Thymus (tissue), 14 donors: ENCODE measurements at places on chromosomes 2 and 18. TPM values are rescaled to one million over a fixed set of nuclear protein-coding genes. Genes with fewer than 3 reads are reported as not detected.

Gene CYTIP
- 71.6 TPM for total RNA-seq

Gene COLEC11
- total RNA-seq, result 5.2 TPM

Gene PID1
- total RNA-seq, result 1.0 TPM

Gene EFEMP1
- 4.0 TPM for total RNA-seq

Gene POTEC
- not detected for total RNA-seq

Gene ANKRD29
- 3.4 TPM for total RNA-seq

Gene TUBB8B
- 0.14 TPM for total RNA-seq

Gene SKOR2
- not detected for total RNA-seq

GRCh38 chr2:37588316-37588777, 83.1 kb downstream of the CDC42EP3 start:
- H3K36me3 ChIP-seq, result no peaks in the 10 kb centered on the region
- H3K4me3 ChIP-seq, result no peak overlapping the region
- H3K27ac ChIP-seq, result no peak overlapping the region

DNA sequence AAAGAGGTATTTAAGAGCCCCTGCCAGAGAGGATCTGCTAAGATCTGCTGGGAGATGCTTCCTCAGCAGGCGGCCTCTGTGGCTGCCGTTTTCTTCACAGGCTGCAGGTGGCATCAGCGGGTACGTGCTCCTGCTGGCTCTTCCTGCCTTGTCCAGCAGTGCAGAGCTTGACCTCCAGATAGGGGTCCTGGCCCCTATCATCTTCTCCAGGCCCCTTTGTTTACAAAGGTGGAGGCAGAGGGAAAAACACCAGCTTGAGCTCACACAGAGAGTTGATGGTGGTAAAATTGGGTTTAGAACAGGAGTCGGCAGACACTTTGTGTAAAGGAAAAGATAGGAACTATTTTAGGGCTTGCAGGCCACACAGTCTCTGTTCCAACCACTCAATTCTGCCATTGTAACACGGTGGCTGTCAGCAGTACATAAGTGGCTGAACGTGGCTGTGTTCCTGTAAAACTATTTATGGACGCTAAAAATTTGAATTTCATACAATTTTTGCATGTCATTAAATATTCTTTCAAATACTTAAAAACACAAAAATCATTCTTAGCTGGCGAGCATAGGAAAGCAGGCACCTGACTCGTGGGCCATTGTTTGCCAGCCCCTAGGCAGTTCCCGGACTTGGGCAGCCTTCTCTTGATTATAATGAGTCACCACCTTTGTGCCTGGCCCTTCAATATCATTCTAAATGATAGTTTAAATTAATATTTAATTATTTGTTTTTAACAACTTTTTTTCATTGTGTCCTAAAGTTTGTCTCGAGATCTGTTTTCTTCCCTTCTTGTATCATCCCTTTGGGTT, 98.2 kb upstream of the B3GNT7 start:
- H3K4me3 ChIP-seq, result no peak overlapping the region
- DNase-seq, result no peak
- H3K27ac ChIP-seq, result no peak overlapping the region
- no peaks in the 10 kb centered on the region for H3K27me3 ChIP-seq

GRCh38 chr2:176646033-176646615, 376.9 kb downstream of the MTX2 start:
- no peaks in the 10 kb centered on the region for H3K36me3 ChIP-seq
- H3K27ac ChIP-seq, result no peak overlapping the region
- no peak overlapping the region for H3K4me3 ChIP-seq
- DNase-seq, result no peak

- no peaks in the 10 kb centered on the region for H3K4me1 ChIP-seq
- H3K4me3 ChIP-seq, result no peak overlapping the region
- no peaks in the 10 kb centered on the region for H3K27me3 ChIP-seq
- DNase-seq, result no peak
Measured at GRCh38 chr2:126914811-126915500, 16.3 kb downstream of the TEX51 start.

DNA sequence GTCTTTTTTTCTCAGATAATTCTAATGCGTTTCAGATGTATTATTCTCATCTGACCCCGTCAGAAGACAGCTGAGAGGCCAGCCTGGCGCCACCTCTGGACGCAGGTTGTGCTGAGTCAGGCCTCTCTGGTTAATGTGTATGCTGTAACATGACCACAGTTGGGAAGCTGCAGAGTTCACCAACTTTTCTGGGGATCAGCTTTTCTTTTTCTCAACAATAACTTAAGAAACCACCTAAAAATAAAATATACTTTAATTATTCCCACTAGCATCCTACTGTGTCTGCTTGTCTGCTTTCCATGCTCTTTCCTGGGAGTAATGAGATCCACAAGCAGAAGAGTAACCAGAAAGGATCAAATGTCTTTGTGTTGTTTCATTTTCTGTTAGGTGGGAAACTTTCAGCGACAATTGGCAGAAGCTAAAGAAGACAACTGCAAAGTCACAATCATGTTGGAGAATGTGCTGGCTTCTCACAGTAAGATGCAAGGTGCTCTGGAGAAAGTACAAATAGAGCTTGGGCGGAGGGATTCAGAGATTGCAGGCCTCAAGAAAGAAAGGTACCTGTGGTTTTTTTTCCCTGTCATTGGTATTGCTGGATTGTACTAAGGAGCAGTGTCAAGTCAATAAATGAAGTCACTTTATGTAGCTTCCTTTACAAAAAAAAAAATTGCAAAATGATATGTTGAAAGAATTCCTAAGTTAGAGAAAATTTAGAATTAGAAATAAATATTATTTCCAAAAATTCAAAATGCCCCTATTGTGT, 79.8 kb downstream of the CCDC150 start:
- H3K4me1 ChIP-seq, result no peaks in the 10 kb centered on the region
- H3K4me3 ChIP-seq, result no peak overlapping the region
- no peaks in the 10 kb centered on the region for H3K27me3 ChIP-seq
- no peak for DNase-seq
- H3K36me3 ChIP-seq, result no peaks in the 10 kb centered on the region
- peak overlapping the region; percentile 18 for H3K27ac ChIP-seq

- DNase-seq, result no peak
- no peaks in the 10 kb centered on the region for H3K27me3 ChIP-seq
- no peak overlapping the region for H3K27ac ChIP-seq
- H3K4me1 ChIP-seq, result no peaks in the 10 kb centered on the region
Measured at GRCh38 chr2:101998896-101999789, 7.4 kb downstream of the IL1R2 start.

- H3K27me3 ChIP-seq, result no peaks in the 10 kb centered on the region
- no peak for DNase-seq
- peaks cover 34% of the 10 kb centered on the region for H3K4me1 ChIP-seq
- no peaks in the 10 kb centered on the region for H3K36me3 ChIP-seq
- H3K27ac ChIP-seq, result no peak overlapping the region
- no peak overlapping the region for H3K4me3 ChIP-seq
Measured at GRCh38 chr2:181408861-181409260, 48.3 kb upstream of the ITGA4 start.

- H3K4me1 ChIP-seq, result no peaks in the 10 kb centered on the region
- H3K27me3 ChIP-seq, result no peaks in the 10 kb centered on the region
- no peak overlapping the region for H3K27ac ChIP-seq
- no peak overlapping the region for H3K4me3 ChIP-seq
Measured at GRCh38 chr18:13889671-13890070, 25.7 kb downstream of the MC2R start.

GRCh38 chr18:58180172-58180571, 136.1 kb downstream of the NEDD4L start:
- no peak overlapping the region for H3K27ac ChIP-seq
- H3K36me3 ChIP-seq, result no peaks in the 10 kb centered on the region
- no peak overlapping the region for H3K4me3 ChIP-seq
- no peaks in the 10 kb centered on the region for H3K4me1 ChIP-seq

DNA sequence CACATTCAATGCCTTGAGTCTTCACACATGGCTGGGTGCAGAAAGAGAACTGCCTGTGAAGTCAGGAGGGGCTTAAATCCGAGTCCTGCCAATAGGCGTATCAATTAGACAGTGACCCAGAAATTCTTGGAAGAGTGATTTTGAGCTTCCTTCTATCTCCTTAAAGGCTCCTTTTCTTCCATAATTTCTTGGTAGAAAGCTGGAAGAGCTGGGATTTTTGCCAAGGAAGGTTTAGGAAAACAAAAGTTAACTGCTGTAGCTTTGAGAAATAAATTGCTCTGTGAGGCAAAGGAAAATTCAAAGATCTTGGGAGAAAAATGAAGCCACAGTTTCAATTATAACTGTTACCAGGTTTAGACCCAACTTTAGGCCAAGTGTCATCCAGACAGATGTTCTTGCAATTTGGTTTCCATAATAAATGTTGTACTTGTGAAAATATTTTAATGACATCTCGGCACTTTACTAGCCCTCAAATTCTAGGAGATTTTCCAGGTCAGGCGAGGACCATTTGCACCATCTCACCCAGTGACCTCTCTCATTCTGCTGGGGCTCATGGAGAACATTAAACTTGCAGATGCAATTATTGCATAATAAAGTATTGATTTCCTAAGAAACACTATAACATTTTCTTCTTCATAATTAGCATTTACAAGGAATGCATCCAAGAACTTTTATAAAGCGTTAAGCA, 329.7 kb upstream of the MEIS1 start:
- no peak for DNase-seq
- no peak overlapping the region for H3K4me3 ChIP-seq
- no peaks in the 10 kb centered on the region for H3K4me1 ChIP-seq
- no peak overlapping the region for H3K27ac ChIP-seq
- no peaks in the 10 kb centered on the region for H3K27me3 ChIP-seq

DNA sequence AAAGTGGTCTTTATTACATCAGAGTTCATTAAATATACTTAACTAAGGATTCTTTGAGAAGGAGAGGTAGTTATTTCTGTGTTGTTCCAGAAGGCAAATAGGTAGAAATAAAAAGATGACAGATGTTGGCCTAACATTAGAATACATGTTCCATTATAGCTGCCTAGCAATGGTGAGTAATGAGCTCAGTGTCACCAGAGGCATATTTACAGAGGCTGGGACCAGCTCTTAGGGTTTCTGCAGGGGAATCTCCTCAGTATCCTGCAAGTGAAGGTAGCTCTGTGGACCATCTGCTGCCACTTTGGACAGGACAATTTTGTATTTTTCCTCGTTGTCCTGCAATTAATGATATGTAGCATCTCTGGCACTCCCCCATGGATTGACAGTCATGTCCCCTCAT, 416.0 kb downstream of the THSD7B start:
- DNase-seq, result no peak
- H3K4me3 ChIP-seq, result no peak overlapping the region
- H3K27me3 ChIP-seq, result no peaks in the 10 kb centered on the region
- H3K36me3 ChIP-seq, result no peaks in the 10 kb centered on the region

DNA sequence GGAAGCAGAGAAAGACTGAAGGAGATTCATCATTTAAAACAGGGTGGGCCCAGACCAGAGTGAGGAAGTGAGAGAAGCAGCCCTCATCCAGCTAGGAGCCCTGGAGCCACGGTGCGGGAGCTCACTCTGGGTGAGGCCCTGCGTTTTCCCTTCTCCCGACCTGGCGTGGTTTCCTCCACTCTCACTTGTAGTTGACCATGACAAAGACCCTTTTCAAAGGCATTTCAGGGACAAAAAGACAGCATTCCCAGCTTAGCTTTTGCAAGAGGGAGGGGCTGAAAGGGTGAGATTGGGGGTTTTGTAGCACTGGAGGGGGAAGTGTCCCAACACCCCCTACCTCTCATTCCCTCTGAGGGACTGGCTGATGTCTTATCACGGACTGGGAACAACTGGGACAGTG, 56.6 kb downstream of the TRPM8 start:
- no peak overlapping the region for H3K4me3 ChIP-seq
- no peak overlapping the region for H3K27ac ChIP-seq
- H3K27me3 ChIP-seq, result no peaks in the 10 kb centered on the region
- no peaks in the 10 kb centered on the region for H3K4me1 ChIP-seq
- no peak for DNase-seq
- H3K36me3 ChIP-seq, result no peaks in the 10 kb centered on the region

DNA sequence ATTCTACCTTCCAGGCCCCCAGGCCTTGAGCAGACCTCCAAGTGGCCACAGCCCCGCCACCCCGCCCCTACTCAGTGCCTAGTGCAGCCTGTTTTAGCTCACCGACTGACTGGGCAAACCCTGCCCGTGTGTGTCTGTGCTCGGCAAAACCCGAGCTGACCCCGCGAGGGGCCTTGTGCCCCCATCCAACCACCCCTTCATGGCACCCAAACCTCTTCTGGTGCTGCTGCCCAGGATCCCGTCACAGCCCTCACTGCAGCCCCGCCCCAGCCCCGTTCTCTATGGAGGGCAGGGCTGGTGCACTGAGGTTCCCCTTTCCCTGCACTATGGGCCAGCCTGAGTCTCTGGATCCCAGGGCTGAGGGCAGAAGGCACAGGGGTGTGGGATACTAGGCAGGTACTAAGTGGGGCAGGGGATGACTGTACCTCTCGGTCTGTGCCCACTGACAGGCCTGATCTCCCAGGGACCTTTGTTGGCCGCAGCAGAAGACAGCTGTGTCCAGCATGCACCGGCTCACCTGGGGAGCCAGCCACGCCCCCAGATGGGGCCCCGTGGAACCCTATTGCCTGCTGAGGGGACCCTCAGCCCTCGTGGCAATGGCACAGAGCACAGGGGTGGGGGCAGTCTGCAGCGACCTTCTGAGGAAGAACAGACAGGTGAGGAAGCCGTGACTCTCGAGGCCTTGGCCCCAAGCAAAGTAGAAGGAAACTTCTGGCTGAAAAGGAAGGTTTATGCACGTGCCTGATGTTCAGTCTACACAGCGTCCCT, 69.9 kb upstream of the OTOS start:
- H3K27me3 ChIP-seq, result no peaks in the 10 kb centered on the region
- no peaks in the 10 kb centered on the region for H3K4me1 ChIP-seq
- no peak overlapping the region for H3K4me3 ChIP-seq
- no peak overlapping the region for H3K27ac ChIP-seq
- DNase-seq, result no peak

GRCh38 chr2:137262594-137262993, 497.2 kb downstream of the THSD7B start:
- H3K4me3 ChIP-seq, result no peak overlapping the region
- H3K36me3 ChIP-seq, result no peaks in the 10 kb centered on the region
- DNase-seq, result no peak
- no peaks in the 10 kb centered on the region for H3K27me3 ChIP-seq

GRCh38 chr2:143828763-143829537, 691.0 kb downstream of the ZEB2 start:
- no peaks in the 10 kb centered on the region for H3K4me1 ChIP-seq
- H3K27ac ChIP-seq, result no peak overlapping the region
- H3K4me3 ChIP-seq, result no peak overlapping the region
- no peaks in the 10 kb centered on the region for H3K36me3 ChIP-seq

- H3K4me1 ChIP-seq, result no peaks in the 10 kb centered on the region
- H3K27me3 ChIP-seq, result no peaks in the 10 kb centered on the region
- no peak for DNase-seq
- no peaks in the 10 kb centered on the region for H3K36me3 ChIP-seq
Measured at GRCh38 chr2:161141033-161141432, 19.2 kb upstream of the TANK start.

DNA sequence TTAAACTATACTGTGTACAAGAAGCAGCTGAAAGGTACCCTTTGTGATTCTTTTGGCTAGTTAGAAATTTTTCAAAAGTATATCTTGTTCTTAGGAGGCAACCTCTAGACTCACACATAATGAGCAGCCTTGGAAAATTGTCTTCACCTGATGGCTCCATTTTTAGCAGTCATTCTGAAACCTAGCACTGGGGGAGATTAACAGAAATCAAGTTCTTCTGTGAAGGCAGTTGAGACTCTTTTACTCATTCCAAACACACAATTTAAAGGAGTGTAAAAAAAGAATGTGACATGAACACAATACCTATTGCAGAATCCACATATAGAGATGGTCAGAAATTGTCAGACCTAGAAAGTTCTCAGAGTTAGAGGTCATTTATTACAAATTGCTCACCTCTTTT, 197.7 kb downstream of the UBE2E3 start:
- H3K27me3 ChIP-seq, result no peaks in the 10 kb centered on the region
- H3K27ac ChIP-seq, result no peak overlapping the region
- H3K36me3 ChIP-seq, result no peaks in the 10 kb centered on the region
- no peaks in the 10 kb centered on the region for H3K4me1 ChIP-seq
- DNase-seq, result no peak
- H3K4me3 ChIP-seq, result no peak overlapping the region
